ENCODE measurements at places on chromosomes 1 and 21.

- DNase-seq: no peak
Measured at GRCh38 chr1:94540440-94541245, 916 bp downstream of the F3 start.

DNA sequence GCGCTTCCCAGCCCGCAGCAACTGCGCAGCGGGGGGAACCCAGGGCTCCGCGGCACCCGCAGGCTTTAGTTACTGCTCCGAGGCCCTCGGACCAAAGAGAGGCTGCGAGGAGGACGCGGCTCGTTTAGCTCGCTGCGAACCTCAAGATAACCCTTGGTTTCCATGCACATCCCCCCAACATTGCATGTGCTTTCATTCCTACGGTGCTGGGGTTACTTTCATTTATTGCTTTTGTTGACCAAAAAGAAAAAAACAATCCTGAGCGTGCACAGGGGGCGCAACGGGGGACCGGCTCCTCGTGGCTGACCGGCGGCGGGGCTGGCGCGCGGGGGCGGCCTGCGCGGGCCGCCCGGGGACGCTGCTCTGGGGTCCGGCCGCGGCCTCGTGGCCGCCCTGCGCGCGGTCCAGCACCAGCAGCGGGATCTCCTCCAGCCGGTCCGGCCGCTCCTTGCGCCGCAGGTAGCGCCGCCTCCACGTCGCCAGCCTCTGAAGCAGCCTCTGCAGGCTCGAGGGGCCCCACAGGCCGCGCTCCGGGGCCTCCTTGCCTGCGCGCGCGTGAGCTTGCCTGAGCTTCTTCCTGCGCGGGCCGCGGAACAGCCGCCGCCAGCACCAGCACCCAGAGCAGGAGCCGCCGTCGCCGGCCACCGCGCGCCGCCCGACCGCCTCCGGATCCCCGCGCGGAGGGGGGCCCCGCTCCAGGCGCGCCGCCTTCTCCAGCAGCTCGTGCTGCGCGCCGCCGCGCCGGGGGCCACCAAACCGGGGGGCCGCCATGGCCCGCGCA, 77.4 kb downstream of the DESI2 start:
- DNase-seq: peak; percentile 73

- no peak for DNase-seq
Measured at GRCh38 chr21:40681164-40681859, 165.6 kb downstream of the DSCAM start.

DNA sequence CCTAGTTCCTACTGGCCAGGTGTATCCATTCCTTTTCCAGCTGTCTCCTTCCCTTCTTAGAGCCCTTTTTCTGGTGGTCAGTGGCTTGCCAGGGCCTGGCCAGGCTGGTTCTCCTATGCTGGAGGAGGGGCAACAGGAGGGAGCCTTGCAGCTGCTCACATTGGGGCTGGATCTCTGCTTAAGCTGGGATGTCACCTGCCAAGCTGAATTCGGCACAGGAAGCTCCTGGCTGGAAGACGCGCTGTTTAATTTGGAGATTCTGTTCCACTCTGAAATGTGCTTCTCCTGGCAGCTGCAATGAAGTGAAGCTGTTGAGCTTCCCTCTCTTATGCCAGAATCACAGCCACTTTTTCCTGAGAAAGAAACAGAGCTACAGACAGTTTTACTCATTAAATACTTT, 56.0 kb upstream of the POU3F1 start:
- no peak for DNase-seq

GRCh38 chr1:2503554-2504224, 22.7 kb downstream of the PANK4 start:
- DNase-seq: no peak

DNA sequence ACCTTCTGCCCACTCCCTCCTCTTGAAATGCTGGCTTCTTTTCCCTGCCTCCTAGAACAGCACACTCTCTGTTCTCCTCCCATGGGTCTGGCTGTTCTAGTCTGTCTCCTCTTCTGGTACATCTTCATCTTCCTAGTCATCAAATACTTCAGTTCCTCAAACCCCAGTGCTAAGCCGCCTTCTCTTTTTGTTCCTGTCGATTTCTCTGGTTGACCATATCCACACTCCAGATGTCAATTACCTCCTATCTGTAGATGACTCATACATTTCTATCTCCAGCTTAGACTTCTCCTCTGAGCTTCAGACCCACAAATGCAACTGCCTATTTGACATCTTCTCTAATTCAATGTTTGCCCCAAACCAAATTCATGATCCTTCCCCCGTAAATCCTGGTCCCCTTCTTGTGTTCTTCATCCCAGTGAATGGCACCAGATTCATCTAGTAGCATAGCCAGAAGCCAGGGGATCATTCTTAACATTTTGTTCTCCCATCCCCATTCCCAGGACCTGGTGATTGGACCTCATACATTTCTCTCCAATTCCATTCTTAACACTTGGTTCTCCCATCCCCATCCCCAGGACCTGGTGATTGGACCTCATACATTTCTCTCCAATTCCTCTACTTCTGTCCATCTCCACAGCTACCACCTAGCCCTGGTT, 35.9 kb downstream of the USP24 start:
- no peak for DNase-seq

DNA sequence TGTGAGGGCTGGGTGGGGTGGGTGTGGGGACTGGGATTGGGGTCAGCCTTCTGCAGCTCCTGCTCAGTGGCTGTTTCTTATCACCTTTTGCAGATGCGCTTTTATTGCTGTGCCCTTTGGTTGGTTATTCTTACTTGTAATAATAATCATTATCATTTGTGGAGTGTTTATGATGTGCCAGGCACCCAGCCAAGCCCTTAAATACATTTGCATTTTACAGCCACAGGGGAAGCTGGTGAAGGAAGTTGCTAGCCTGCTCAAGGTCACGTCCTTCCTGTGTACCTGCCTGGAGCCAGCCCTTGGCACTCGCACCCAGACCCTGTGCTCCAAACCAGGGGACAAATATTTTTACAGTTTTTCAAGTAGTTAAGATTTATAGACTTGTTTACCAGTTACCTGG, 144.0 kb downstream of the PGBD5 start:
- no peak for DNase-seq

DNA sequence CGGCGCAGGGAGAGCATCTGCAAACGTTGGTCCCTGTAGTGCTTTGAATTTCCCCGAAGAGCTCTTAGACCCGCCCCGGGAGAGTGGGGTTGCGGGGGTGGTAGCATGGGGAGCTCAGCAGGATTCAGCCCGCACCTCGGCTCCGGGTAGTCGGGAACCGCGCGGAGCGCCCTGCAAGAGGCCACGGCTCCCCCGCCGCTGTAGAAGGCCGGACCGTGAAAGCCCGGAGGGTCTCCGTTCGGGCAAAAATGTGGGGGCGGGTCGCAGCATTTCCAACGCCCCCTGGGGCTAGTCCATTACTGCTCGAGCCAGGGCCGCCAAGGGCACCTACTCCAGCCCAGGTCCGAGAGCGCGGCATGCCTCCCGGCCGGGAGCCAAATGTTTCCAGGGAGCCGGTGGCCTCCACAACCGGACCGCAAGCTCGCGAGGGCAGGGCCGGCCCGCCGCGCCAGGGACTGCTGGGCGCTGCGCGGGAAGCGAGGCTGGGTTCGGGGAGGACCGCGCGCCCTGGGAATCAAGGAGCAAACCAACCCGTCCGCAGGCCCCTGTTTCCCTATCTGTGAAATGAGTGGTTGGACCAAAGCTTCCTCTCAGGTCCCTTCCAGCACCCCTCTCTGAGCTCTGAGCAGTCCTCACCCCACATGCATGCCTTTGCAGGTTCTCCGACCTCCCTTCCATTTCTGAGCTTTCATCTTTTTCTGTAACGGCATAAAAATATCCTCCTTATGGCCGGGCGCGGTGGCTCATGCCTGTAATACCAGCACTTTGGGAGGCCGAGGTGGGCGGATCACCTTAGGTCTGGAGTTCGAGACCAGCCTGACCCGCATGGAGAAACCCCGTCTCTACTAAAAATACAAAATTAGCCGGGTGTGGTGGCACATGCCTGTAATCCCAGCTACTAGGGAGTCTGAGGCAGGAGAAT, 775 bp upstream of the TMEM63A start:
- DNase-seq: peak; percentile 86

GRCh38 chr1:1683104-1683905, 9.3 kb downstream of the SLC35E2B start:
- DNase-seq: no peak

DNA sequence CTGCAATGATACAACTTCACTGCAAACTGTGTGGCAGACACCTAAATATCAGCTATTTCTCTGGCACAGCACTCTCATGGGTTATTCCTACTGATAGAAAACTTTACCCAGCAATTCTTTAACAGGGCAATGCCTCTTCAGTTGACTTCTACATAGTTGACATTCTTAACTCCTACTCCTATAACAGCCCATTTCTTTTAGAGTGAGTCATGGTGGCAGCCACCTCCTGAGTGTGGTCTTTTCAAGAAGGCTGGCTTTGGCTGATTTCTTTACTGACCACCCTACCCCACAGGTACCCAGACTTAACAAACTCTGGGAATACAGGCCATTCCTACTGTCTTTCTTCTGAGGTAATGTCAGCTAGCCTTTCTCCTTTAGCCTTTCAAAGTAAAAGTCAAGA, 805.8 kb upstream of the ADGRL2 start:
- DNase-seq: no peak

GRCh38 chr1:228975238-228975907, 240.1 kb downstream of the RHOU start:
- no peak for DNase-seq

- no peak for DNase-seq
Measured at GRCh38 chr1:107523736-107524135, 382.9 kb downstream of the NTNG1 start.

DNA sequence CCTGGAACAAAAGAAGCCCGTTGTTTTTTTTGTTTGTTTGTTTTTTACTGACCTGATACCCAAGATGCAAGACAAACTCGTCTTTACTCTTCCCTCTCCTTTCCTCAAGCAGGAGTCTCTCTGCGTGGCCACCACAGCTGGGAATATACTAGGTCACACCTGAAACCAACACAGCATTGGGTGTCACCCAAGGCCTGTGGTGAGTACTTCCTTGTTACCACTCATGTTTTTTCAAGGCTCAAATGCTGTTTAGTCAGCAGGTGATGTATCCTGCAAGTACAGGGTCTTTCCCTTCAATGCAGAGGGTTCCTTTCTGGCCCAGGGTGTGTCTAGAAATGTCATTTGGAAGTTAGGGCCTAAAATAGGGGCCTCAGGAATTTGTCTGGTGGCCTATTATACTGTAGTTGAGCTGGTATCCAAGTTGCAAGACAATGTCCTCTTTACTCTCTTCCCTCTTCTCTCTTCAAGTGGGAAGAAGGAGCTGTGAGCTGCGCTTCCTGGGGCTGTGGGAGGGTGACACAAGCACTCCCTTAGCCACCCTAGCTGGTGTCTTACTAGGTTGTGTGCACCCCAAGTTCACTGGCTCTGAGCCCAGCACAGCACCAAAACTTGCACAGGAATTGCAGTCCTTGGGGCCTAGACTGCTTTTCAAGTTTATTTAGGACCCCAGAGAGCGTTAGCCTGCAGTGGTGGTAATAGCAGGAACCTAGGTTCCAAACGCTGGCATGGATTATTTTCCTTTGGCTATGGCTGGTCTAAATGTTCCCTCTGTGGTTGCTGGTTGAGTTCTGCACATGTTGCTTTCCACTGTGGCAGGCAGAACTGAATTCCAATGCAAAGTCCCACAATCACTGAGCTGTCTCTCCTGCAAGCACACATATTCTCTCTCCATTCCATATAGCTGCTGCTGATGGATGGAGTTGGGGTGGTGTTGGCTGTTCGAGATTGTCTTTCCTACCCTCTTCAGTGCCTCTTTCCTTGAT, 91.4 kb upstream of the LYPLAL1 start:
- DNase-seq: no peak

DNA sequence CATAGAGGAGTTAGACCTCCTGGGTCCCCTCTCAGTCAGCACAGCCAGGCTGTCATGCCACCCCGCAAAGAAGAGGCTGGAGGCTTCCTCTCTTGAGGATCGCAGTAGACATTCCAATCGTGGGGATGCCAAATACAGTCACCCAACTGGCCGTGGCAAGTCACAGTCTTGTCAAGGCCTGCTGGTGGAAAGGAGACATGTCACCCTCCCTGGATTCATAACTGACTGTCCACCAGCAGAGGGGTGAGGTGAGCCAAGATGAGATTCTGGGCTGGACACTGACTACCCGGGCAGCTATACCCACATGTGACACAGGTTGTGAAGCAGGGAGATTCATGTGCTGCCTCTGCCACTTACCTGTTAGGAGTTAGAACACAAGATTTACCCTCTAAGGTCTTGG, 123.5 kb upstream of the NGF start:
- DNase-seq: no peak

- DNase-seq: peak; percentile 54
Measured at GRCh38 chr21:32096411-32096810, 182.4 kb downstream of the MIS18A start.

GRCh38 chr1:59415286-59415850, 118.5 kb downstream of the FGGY start:
- no peak for DNase-seq

DNA sequence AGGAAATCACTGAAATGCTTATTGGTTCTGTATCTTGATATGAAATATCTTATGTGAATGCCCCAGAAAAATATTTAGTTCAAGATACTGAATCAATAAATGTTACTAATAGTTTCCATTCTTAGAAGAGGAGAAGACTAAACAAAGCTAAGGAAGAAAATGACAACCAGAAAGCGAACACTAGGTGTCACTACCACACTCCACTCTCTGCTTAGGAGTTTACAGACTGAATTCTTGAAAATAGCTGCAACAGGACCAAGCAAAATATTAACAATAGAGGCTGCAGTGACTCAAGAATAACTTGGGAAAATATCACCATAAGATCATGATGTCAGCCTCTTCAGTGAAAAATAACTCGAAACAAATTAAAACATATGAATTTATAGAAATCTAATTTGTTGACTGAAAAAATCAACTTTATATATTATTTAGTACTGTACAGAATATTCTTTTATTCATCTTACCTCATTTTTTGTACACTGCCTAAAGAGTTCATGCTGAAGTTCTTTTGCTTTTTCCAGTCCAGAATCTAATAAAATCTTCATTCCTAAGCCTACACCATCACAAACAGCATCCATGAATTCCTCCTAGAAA, 61.6 kb downstream of the KIF14 start:
- DNase-seq: peak; percentile 79

DNA sequence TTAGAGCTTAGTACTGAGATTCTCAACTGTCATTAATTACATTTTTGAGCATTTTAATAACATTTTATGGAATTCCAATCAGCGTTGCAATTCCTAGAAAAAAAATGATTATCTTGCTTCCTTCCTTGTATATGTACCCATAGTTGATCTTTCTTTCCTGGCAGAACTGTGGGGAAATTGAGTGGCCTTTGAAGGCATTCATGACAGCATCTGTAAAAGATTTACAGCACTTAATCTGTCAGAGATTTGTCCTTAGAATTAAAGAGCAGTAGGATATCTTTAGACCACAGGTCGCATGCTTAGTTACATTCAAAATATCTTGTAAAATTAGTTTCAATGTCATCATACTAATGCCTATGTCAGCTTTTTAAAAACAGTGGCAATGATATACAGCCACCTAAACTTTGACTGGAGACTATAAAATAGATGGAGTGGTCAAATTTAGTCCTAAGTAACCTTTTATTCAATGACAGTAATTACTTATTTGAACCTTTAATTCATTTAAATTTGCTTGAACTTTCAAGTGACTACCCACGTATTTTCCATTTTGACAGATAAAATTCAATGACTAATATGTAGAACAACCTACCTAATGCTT, 692.0 kb downstream of the NCAM2 start:
- no peak for DNase-seq

GRCh38 chr1:176144526-176144925, 62.6 kb downstream of the COP1 start:
- DNase-seq: no peak
